ENCODE measurements at places on chromosomes 4 and X.

GRCh38 chrX:69523314-69523713, 19.2 kb downstream of the NALF2 start:
- DNase-seq: no peak

- DNase-seq: no peak
These were observed 34.9 kb upstream of the TRO start for GRCh38 chrX:54885740-54886139.

GRCh38 chr4:181477591-181477990, 765.6 kb upstream of the TENM3 start:
- no peak for DNase-seq

DNA sequence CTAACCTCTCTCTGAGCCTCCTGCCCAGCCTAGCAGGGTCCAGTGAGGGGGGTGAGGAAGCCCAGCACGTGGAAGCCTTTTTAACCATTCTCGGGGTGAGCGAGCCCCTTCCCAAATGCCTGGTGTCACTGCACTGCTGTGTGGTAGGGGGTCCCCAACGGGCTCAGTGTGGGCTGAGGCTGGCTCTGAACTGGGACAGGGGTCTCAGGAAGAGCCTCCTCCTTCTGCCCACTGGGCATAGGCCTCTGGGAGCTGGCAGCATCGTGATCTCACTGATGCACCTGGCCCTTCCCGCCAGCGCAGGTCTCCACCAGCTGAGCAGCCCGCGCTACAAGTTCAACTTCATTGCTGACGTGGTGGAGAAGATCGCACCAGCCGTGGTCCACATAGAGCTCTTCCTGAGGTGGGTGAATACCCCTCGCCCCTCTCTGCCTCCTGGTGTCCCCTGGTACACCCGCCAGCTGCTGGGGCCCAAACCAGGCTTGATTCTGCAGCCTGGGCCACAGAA, 12.6 kb downstream of the HTRA3 start:
- DNase-seq: no peak

DNA sequence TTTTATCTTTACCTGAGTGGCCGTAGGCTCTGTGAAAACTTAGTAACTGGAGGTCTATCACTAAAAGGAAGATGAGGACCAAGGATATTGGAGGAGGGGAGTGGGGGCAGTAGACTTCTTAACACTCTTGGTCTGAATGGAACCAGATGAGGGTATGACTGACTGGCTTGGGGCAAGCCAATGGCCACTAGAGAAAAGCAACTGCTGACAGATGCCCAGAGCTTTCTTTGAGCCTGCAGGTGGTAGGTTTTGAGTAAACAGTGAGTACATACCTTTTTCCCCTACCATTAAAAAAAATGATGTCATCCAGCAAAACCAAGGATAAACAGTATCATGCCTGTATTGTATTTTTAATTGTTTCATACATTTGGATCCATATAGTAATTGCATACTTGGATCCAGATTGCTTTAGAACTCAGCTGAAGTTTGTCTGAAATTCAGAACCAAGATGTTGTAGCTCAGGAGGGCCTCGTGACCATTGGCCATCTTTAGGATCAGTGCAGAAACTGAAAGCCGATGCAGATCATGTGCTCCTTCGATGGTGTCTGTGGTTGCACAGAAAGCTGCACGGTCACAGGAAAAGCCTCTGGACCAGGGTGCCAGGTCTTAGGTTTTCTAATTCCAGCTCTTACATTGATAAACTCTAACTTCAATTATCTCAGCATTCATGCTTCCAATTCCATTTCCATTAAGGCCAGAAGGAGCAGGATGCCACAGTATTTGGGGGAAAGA, 131.0 kb downstream of the PDGFRA start:
- DNase-seq: no peak

- no peak for DNase-seq
These were observed 1682.7 kb upstream of the PCDH7 start for GRCh38 chr4:29037501-29037900.

DNA sequence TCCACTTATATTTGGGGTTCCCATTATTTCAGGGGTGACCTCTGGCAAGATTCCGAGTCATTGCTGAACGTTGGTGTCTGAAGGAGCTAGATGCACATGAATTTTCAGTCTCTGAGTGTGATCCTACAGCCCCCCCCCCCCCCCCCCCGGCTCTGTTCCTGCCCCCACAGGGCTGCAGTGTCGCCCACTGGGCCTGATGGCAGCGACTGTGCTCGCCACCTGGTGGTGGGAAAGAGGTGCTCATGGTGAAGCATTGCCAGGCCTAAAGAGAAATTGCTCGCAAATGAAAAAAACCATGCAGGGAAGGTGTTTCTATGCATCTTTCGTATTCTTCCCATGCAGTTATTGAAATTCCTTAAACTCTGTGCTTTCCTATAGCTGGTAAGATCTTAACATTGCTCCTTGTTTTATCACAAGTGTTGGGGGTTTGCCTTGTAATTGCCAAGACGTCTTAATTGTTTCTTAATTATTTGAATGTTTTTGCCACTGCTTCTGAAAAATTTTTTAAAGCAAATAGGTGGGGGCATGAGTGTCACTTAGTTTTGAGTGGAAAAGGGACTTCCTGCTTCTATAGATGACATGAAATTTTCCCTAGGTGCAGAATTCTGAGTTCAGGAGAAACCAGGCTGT, 63.2 kb downstream of the CLDN22 start:
- no peak for DNase-seq

- no peak for DNase-seq
These were observed 18.6 kb downstream of the ITGB1BP2 start for GRCh38 chrX:71320126-71320525.

GRCh38 chr4:88831031-88831430, 133.4 kb upstream of the NAP1L5 start:
- DNase-seq: no peak

- DNase-seq: no peak
These were observed 108.7 kb downstream of the GBA3 start for GRCh38 chr4:22801391-22801790.

- DNase-seq: no peak
These were observed 5.9 kb downstream of the RIPPLY1 start for GRCh38 chrX:106897259-106897658.

DNA sequence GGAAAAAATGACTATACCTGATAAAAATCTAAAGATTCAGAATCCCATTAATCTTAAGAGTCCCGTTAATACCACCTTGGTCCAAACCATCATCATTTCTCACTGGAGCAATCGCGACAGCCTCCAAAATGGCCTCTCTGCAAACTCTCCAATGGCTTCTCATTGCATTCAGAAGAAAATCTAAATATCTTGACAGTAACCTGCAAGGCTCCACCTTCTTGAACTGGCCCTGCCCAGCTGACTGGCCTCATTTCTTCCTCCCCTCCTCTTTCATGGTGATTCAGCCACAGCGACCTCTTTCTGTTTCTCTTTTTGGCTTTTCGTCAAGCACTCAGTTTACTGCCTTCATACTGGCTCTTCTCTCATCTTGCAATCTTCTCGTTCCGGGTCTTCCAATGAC, 56.2 kb upstream of the GPRIN3 start:
- DNase-seq: no peak

DNA sequence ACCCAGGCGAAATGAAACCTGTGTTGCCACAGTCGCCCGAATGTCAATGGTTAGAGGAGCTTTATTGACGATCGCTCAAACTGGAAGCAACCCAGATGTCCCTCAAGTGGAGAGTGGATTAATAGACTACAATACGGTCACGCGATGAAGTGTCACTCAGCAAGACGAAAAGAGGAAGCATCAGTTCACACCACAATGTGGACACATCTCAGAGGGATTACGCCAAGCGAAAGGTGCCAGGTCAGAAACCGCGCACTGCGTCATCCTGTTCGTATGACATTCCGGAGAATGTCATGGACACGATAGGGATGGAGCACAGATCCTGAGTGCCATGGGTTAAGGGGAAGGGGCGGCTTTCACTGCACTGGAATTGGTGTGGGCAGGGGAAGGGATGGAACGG, 111.7 kb downstream of the HMX1 start:
- no peak for DNase-seq

DNA sequence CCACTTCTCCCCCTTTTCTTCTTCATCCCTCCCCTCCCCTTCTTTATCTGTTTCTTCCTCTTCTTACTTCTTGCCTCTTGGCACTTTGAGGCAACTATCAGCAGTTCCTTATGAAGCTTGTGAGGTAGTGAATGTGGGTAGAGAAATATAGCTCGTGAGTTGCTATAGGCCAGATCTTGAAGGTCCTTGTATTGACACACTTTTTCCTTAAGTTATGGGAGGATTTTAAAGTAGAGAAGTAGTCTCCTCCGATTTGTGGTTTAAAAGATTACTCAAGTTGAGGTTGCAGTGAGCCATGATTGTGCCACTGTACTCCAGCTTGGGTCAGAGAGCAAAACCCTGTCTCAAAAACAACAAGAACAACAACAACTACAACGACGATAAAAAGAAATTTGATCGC, 3.4 kb upstream of the RRAGB start:
- DNase-seq: no peak

GRCh38 chrX:38768079-38768478, 33.2 kb upstream of the MID1IP1 start:
- DNase-seq: no peak

- no peak for DNase-seq
These were observed 856.2 kb downstream of the STIM2 start for GRCh38 chr4:27716693-27717430.

- DNase-seq: no peak
These were observed 93.2 kb downstream of the GASK1B start for GRCh38 chr4:158079661-158080060.

DNA sequence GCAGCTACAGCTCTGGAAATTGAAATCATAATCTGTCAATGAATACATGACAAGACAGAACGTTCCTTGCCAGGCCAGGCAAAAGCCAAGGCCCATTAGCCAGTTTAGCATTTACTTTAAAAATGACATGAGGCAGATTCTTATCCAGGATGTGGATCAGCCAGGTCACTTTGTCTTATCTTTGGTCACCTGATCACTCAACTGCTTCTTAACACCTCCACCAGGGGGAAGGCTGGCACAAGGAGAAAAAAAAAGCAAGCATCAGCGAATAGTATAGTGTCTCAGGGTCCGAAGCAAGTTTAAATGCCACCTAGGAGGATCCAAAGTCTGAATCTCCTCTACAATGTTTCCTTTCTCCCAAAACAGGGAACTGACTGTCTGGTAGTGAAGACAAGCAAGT, 18.8 kb downstream of the ATP1B4 start:
- DNase-seq: no peak

- no peak for DNase-seq
These were observed 95.8 kb downstream of the MID1 start for GRCh38 chrX:10524578-10524977.

DNA sequence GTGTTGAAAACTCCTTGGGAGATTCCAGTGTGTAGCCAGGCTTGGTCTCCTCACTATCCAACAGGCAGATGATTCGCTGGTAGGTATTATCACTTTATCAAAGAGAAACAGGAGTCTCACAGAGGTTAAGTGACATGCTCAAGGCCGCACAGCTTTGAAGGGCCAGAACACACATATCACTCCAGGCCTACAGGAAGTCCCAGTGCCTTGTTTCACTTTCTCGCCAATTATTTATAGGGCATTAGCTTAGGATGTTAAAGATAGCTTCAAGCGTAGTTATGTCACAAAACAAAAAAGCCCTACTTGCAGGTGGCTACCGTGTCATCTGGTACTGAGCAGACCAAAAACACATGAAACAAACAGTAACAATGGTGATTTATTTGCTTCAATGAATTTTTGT, 13.2 kb downstream of the ATP8A1 start:
- DNase-seq: no peak

DNA sequence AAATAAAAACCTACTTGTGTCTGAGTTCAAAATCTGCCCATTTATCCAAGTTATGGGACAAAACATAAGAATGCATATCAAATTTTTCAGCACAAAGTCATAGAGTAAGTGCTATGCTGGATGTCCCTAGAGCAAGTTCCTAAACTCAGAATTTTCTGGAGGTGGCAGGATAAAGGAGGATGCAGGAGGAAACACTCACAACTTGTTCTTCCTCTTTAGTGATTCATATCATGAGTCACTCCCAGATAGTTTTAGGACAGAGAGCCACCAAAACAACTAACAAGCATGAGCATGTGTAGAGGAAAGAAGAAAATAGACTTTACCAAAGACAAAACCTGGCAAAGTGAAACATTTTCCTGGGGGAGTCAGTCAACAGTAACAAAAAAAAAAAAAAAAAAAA, 302.7 kb downstream of the KCTD8 start:
- no peak for DNase-seq

- DNase-seq: no peak
These were observed 20.4 kb downstream of the LEF1 start for GRCh38 chr4:108148316-108148715.
